ENCODE measurements at places on chromosomes 1 and 21. TPM values are rescaled to one million over a fixed set of nuclear protein-coding genes. Genes with fewer than 3 reads are reported as not detected.

PTPRC gene
- 13.1 TPM for total RNA-seq

DNALI1 gene
- 6.3 TPM for total RNA-seq

PGM1 gene
- total RNA-seq = 48.5 TPM

SIPA1L2 gene
- 56.4 TPM for total RNA-seq

MYCL gene
- 0.84 TPM for total RNA-seq

SLC6A17 gene
- total RNA-seq = 0.22 TPM

CYP4B1 gene
- total RNA-seq = 1,081 TPM

MYOM3 gene
- 0.60 TPM for total RNA-seq

CFHR3 gene
- total RNA-seq = 0.59 TPM

ZNF684 gene
- total RNA-seq = 9.0 TPM

TMEM81 gene
- total RNA-seq = 2.3 TPM

CYYR1 gene
- 16.2 TPM for total RNA-seq

TNNT2 gene
- 6.6 TPM for total RNA-seq

SPATA1 gene
- total RNA-seq = not detected

GRCh38 chr1:25100151-25100833, 132.0 kb downstream of the SYF2 start:
- DNase-seq = no peak

- DNase-seq = no peak
These were observed 744.7 kb upstream of the CXADR start for GRCh38 chr21:16768096-16768495.

GRCh38 chr1:80926531-80926930, 874.2 kb upstream of the ADGRL2 start:
- no peak for DNase-seq

- no peak for DNase-seq
These were observed 3.8 kb downstream of the CNR2 start for GRCh38 chr1:23909412-23909811.

DNA sequence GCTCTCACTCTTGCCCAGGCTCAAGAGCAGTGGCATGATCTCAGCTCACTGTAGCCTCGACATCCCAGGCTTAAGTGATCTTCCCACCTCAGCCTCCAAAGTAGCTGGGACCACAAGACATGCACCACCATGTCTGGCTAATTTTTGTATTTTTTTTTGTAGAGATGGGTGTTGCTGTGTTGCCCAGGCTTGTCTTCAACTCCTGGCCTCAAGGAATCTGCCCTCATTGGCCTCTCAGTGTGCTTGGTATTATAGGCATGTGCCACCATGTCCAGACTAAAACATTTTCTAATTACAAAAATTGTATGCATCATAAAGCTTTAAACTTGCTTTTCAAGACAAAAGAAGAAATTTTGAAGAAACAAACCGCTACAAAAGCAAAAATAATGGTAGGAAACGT, 20.1 kb downstream of the CBR1 start:
- DNase-seq = no peak

- no peak for DNase-seq
These were observed 92.5 kb upstream of the FMN2 start for GRCh38 chr1:239999170-239999569.

DNA sequence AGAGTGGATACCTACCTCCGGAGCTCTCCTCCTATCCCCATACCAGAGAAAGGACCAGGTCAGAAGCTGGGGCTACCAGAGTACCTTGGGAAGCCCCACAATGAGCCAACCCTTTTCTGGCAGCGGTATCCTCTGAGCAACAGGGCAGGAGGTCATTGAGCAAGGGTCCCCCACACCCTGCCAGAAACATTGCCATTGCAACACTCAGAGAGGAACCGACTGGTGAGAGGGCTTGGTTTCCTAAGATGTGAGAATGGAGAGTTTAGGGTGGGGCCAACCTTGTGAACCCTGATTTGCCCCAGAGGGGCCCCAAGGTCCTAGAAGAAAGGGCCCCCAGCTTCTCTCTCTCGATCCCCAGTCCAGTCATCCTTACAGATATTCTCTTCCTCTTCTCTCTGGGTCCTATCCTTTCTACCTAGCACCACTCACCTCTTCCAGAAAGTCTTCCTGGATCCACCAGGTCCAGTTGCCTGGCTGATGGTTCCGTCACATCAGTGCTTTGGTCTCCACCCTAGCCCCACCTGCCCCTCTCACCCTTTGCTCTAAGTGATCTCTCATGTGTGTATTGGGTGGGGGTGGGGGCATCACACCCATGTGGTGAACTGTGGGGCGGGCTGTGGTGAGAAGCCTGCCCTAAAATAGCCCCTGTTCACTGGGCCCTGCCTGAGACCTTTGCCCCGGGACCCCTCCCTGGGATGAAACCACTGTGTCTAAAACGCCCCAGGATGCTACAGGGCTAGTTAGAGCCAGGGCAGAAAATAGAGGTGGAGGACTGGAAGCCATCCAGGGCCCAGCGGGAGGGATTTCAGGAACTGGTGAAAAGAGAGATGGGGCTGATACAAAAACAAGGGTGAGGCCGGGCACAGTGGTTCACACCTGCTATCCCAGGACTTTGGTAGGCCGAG, 8.7 kb downstream of the FGR start:
- no peak for DNase-seq

- no peak for DNase-seq
These were observed 104.8 kb upstream of the SLC45A1 start for GRCh38 chr1:8213136-8213535.

DNA sequence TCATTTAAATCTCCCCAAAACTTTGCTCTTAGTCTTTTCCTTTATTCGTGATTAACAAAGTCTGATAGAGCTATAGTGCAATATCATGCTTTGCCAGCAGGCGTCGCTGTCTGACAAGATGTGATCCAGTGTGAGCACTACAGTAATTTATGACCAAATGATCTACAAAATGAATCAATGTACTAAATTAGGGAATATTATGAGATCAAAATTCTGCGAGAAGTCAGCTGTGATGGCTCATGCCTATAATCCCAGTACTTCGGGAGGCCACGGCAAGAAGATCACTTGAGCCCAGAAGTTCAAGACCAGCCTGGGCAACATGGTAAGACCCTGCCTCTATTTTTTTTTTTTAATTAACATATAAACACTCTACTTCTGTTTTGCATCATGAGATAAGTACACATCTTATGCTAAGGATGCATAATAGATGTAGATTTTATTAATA, 3.6 kb upstream of the SPSB1 start:
- DNase-seq = peak; percentile 85

GRCh38 chr1:115647047-115647446, 5.3 kb downstream of the VANGL1 start:
- no peak for DNase-seq

DNA sequence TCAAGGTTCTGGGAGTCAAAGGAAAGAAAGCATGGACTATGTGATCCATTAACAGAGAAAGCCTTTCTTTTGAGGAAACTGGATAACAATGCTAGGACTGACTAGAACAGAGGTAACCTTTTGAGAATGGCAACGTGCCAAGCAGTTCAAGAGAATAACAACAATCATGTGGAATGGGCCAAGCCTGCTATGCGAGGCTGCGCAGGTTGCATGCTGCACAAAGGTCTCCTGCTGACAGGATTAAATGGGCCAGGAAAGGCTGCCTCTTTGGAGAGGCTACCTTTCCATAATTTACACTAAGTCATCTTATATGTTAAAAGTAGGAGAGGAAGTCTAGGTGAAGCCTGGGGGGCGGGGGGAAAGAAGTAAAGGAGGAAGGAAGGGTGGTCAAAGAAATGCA, 5.8 kb downstream of the PCNX2 start:
- DNase-seq = no peak

GRCh38 chr1:57163325-57163724, 197.5 kb upstream of the C8B start:
- DNase-seq = no peak

DNA sequence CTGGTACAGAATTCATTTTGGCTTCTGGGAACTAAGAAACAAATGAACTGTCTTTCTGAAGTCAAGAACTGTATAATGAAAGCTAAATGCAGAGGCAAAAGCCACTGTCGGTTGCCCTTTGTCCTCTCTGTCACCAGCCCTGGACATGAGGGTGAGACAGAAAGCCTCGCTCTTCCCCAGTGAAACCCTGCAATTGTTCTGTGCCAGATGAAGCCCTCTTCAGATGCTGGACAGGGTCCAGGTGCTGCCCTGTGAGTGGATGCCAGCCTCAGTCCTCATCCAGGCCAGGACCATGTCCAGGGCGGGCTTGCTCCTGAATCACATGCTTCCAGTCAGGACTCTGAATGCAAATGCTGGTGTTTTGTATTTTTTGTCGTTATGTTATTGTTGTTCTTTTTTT, 138.7 kb downstream of the RUNX1 start:
- DNase-seq = no peak

DNA sequence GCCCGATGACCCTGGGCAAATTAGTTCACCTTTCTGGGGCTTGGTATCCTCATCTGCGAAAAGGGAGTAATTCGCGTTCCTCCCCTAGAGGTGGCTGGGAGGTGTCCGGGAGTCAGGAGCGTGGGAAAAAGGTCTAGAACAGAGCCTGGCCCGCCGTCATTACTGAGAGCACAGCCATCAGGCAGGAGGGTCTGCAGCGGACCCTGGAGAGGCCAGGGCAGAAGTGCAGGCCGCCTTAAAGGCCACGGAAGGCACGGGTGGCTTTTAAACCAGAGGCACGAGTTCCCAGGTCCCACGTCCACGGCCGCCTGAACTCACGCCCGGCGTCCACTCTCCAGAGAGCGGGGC, 850 bp downstream of the PANK4 start:
- DNase-seq = no peak

- no peak for DNase-seq
These were observed 78.5 kb downstream of the GALNT2 start for GRCh38 chr1:230145505-230145899.

DNA sequence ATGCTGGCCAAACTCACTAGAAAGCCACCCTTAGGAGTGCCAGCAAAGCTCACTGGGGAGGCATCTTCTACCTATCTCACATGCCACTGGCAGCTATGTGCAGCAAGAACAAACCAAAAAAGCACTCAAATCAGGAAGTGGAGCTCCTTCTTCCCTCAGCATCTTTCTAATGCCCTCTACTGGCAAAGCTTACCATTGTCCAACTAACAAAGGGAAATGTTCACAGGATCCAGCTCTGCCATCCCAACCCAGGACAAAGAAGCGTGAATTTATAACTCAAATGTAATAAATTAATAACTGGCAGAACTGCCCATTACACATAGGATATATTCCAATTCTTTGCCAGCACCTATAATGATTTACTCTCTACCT, 38.9 kb downstream of the LEPR start:
- no peak for DNase-seq

DNA sequence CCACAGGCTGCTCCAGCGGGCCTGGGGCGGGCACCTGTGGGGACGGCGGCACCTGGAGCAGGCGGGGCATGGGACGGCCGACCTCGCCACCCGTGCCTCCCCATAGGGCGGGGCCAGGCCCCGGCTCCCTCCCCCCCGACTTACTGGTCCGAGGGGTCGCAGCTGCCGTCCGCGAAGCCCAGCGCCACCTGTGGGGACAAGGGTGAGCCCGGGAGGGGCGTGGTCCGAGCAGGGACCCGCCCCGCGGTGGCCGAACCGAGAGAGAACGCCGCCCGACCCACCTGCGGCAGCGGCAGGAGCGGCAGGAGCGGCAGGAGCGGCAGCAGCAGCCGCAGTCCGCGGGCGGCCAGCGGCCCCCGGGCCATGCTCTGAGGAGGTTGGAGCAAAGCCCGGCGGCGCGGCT, at the start of gene TMEM52:
Gene TMEM52, minus strand, starts transcription at position 379 of the 403 bp plus-strand sequence. Its CDS starts 14 bp downstream, at position 365.
- no peak for DNase-seq

- no peak for DNase-seq
These were observed 479 bp downstream of the RGS16 start for GRCh38 chr1:182603646-182604174.

DNA sequence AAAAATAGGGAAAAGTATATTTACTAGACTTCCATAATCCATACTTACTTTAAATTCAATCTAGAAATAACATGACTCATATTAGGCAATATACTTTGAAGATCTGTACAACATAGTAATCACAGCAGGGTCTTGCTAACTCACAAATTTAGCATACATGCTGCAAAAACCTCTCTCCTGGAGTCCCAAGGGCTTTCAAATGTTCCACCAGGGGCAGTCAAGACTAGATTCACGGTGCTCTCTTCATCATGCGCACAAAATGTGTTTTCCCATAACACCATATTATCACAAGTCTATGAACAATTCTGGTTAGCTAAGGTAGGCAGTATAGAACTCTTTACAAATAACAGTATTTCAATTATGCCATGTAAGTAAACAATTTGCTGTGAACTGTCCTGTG, 45.8 kb downstream of the SSX2IP start:
- DNase-seq = no peak

DNA sequence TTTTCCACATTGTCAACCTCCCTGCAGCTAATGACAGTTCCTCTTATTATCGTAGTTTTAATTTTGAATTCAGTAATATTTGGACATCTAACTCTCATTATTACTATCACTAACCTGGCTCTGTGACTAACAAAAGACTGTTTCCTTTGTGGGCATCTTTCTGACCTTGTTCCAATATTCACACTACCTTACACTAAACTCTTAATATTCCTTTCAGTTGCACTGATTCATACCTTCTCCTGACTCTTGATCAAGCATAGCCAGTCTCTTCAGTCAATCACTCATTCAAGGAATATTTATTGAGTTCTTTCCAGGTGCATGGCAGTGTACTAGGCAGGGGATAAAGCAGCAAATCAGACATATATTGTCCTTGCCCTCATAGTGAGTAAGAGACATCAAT, 7.8 kb upstream of the CTNNBIP1 start:
- no peak for DNase-seq

- no peak for DNase-seq
These were observed 113.7 kb upstream of the RRP15 start for GRCh38 chr1:218171302-218171893.

- no peak for DNase-seq
These were observed 65.1 kb downstream of the DISC1 start for GRCh38 chr1:231691618-231692259.

- DNase-seq = no peak
These were observed 79.8 kb upstream of the IFFO2 start for GRCh38 chr1:19036041-19036812.

- DNase-seq = no peak
These were observed 542 bp downstream of the GAS5 start for GRCh38 chr1:173867141-173867752.

All from tibial nerve (tissue), 4 donors.